Activated CD4-positive, alpha-beta T cell treated with anti-CD3 and anti-CD28 coated beads for 4 hours (primary cell): ENCODE measurements at places on chromosomes 4 and X.
A peak's percentile ranks its signal among the peaks of the same experiment; 100 is the strongest.

DNA sequence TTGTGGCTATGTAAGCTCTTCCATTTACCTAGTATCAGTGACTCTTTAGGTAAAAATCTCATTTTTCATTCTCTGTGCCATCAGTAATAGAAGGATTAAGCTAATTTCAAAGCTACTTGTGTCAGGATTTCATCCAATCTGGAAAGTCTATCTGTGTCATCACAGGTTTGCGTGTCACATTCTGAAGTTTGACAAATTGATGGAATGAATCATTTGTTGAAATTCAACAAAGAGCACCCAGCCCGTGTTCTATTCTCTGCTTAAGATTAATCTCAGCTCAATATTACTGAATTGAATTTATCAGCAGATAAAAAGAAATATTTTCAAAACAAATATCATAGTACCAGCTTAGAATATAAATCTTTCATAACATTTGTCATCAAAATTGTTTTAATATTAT, 35.8 kb downstream of the LANCL3 start:
- no peak for DNase-seq

DNA sequence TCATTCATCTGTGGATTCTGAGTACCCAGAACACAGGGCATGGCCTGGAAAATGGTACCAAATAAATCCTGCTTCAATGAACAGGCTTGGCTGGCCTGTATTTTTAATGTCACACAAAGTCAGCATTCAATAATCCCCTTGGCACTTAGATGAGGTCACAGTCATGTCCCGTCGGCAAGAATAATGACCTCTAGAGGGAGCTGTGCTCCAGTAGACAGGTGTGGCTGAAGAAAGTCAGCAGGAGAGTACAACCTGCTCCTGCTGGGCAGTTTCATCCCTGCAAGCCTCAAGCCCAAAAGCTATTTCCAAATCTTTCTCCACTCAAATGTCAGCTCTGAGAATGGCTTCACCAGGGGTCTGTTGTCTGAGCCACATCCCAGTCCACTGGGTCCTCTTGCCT, 404.0 kb upstream of the F9 start:
- no peak for DNase-seq

DNA sequence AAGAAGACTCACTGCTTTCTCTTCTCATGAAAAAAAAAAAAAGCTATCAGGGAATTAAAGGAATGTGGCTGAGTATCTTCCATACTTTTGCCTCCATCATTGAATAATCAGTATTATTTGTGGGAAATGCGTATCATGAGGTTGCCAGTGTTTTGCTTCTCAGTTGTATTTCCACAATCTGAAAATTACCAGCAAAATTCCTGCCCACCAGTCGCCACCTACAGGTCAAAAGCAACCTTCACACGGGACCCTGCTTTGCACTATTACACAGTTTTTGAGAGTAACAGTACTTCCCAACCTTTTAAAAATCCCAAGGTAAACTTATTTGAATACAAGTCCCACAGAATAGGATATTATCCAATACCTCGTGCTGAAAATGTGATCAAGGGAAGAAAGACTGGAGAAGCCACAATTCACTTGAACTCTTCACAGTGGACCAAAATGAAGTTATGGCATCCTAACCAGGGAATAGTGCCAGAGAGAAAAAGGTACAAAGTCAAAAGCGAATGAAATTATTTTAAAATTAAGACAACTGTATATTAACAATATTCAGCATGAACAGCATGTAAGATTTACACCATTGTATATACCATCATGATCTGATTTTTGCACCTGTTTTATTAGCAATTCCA, 30.4 kb downstream of the PGRMC1 start:
- peak; percentile 9 for DNase-seq

DNA sequence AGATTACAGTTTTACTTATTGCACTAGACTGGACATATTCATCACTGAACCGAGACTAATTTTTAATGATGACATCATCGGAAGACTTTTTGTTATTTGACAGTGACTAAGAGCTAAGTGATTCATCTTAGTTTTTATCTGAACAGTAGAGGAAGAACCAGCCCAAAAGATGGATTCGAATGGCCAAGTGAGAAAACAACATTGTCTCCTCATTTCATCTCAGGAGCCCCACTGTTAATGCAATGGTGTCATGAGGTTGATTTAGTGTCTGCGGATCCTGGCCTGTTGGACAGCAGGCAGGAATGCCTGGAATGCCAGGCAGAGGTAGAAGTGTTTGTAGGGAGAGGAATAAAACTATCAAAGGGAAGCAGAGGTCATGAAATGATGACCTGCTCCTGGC, 37.8 kb upstream of the HPF1 start:
- DNase-seq: no peak

DNA sequence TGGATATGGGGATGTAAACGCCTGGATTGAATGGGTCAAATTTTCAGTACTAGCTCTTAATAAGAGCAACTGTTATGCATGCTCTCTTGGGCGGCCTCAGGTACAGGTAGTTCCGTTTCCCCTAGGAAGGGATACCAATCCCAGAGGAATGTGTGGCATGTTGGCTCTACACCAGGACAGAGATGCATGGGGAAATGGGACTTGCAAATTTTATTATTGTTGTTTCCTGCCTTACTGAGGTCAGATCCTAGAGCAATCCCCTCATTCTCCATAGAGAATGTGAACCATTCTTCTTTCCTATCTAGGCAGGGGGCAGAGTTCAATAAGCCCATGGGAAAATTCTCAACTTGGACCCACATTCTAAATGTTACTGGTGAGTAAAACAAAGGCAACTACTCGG, 361.8 kb upstream of the FGF16 start:
- DNase-seq: no peak

DNA sequence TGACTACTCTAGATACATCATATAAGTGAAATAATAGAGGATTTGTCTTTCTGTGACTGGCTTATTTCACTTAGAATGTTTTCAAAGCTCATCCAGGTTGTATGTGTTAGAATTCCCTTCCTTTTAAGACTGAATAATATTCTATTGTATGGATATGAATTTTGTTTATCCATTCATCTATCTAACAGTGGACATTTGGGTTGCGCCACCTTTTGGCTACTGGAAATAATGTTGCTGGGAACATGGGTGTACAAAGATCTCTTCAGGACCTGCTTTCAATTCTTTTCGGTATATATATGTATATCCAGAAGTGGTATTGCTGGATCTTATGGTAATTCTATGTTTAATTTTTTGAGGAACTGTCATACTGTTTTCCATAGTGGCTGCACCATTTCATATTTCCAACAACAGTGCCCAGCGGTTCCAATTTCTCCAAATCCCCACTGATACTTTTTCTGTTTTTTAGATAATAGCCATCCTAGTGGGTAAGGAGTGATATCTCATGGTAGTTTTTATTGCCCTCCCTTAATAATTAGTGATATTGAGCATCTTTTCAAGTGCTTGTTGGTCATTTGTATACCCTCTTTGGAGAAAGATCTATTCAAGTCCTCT, 3.4 kb upstream of the SCD5 start:
- DNase-seq: no peak

DNA sequence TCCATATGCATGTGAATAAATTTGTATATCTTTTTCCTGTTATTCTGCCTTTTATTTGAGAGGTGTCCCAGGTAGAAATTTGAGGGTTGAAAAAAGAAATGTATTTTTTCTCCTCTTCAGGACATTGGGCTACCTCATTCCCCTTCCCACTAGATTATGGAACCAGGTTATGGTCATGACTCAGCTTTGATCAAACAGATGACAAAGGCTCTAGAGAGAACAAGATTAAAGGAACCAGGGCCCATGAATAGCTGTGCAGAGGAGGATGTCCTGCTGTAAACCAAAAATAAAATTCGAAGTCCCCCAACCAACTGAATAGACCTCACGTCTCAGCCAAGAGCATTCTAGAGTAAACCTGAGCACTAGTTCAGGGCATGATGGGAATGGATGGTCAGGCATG, 313.2 kb downstream of the RAPGEF2 start:
- DNase-seq: no peak

GRCh38 chr4:106507440-106507839, 138.9 kb upstream of the GIMD1 start:
- DNase-seq: no peak

- DNase-seq: no peak
Observed at GRCh38 chr4:85681221-85681657, 206.3 kb downstream of the ARHGAP24 start.

DNA sequence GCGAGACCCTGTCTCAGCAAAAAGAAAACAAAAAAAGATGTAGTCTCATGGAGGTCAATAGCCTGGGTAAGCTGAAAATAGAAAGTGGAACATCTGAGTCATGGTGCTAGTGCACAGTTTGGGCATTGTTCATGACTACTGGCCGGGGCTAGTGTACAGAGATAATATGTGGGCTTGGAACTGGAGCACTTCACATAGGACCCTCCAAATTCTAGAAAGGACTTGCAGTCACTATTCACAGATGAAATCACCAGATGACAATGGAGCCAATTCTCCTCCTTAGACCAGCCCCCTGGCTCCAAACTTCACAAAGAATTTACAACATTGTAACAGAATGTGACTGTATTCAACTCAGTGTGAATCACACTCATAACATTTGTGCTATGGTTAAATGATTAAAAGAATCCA, 367.8 kb upstream of the SLC7A11 start:
- DNase-seq: no peak

DNA sequence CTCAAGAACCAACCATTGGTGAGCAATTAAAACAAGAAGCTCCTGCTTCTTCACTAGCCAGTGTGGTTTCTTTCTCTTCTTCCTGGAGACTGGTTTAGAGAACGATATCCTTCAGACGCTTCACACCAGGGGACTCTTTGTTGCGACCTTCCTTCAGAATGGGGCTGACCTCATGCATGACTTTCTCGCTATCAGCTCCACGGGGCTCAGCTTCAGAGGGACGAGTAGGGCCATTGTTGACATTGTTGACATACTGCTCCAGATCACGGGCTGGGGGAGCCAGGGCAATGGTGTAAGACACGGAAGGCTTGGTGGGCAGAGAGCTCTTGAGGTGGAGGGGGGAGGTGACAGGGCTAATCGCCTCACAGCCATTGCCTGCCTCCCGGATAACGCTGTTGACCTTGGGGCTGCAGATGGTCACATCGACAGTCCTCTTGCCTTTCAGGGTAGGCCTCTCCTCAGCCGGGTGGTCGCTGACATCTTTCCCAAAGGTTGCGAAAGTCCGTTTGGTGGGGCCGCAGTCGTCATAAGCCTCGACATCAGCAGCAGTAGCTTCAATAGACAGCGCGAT, 113.8 kb downstream of the PCDH19 start:
- DNase-seq: no peak

- DNase-seq: no peak
Observed at GRCh38 chr4:112421911-112422310, 94.1 kb downstream of the NEUROG2 start.

DNA sequence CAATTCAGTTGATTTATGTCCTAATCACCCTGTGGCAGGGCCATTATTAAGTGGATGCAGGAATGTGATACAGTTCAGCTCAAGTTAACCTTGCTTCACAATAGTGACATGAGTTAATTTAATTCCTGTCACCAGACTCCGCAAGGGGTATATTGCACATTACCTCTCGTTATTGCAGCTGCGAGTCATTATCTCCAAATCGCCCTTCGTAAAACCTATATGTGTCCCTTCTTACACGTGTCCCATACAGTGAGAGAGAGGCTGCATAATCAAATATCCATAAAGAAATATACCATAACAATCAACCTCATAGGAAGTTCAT, 369.9 kb upstream of the ANXA10 start:
- DNase-seq: no peak

- no peak for DNase-seq
Observed at GRCh38 chr4:145716200-145716599, 36.3 kb downstream of the C4orf51 start.

DNA sequence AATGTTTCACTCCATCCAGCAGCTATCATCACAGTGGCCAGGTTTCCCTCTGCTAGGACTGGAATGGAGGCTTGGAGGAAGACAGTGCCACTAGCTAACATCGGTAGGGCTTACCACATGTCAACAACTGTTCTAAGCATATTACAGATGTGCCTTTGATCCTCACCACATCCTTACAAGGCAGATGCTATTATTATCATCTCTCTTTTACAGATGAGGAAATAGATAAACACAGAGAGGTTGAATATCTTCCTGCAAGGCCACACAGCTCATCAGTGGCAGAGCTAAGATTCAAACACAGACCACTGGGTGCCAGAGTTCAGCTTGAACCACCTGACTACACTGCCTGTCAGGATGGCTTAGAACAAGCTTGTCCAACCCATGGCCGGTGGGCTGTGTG, 47.4 kb downstream of the MAMLD1 start:
- no peak for DNase-seq

GRCh38 chr4:18366892-18367291, 345.3 kb upstream of the LCORL start:
- DNase-seq: no peak

GRCh38 chr4:20679951-20680350, 20.3 kb upstream of the PACRGL start:
- DNase-seq: no peak

- peak; percentile 17 for DNase-seq
Observed at GRCh38 chr4:68175562-68176155, 46.0 kb upstream of the TMPRSS11F start.

DNA sequence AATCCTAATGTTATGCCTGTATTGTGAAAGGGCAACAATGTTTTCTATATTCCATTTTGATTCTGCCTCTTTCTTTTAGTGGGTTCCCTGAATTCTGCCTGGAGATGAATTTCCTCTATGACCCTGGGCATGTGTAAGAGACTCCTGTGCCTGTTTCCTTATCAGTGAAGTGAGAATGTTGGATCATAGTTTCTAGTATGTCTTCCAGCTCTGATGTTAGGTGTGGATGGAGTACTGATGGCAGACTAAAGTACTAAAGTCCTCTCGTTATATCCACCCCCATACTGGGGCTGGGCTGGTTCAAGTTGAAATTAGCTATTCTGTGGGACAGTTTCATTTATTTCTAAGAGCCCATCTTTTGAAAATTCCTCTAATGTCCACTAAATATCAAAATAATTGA, 29.6 kb downstream of the PLAC1 start:
- no peak for DNase-seq

DNA sequence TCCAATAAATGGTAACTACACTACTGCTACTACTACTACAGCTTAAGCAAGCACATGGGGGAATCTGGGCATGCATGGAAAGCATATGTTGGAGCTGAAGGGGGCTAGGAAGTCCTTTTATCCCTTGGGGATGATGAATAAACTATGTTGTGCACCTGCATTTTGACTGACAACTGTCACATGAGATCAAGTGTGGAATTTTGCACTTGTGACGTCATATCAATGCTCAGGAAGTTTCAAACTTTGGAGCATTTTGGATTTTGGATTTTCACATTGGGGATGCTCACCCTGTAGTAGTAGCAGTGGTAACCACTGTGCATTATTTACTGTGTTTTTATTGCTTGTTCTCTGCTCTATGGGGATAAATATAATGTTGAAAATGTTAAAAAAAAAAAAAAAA, 100.5 kb upstream of the SMAD1 start:
- DNase-seq: no peak

GRCh38 chrX:110042496-110042895, 39.6 kb downstream of the TMEM164 start:
- DNase-seq: no peak

- DNase-seq: peak; percentile 17
Observed at GRCh38 chr4:158209825-158210807, at the start of gene TMEM144. TSS of gene TMEM144 (plus strand) at chr4:158210486. CDS start at chr4:158212668, 2,182 bp downstream.

GRCh38 chr4:170610434-170610833, 520.7 kb upstream of the AADAT start:
- DNase-seq: no peak
